ENCODE measurements at places on chromosomes 2 and 18.

DNA sequence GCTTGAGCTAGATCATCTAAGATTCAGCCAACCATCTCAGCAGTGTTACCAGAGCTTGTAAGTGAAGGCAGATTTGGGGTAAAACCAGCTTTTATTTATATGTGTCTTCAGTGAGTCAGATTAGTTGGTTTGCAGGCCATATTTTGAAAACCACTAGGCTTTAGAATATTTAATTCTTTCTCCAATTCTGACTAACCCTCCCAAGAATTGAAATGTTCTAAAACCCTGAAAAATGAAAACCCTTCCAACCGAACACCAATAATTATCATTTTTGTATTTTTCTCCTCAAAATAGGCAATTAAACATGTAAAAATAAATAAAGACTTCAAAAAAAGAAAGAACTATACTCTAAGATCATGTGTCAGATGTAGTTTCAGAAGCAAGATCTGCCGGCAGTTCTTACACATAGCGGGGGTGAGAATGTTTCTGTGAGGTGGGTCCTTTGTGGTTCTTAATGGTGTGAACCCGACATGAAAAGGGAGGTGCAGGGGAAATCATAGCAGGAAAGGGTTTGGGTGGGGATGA lies 14.2 kb downstream of the PLEK start:
- no peak for DNase-seq

DNA sequence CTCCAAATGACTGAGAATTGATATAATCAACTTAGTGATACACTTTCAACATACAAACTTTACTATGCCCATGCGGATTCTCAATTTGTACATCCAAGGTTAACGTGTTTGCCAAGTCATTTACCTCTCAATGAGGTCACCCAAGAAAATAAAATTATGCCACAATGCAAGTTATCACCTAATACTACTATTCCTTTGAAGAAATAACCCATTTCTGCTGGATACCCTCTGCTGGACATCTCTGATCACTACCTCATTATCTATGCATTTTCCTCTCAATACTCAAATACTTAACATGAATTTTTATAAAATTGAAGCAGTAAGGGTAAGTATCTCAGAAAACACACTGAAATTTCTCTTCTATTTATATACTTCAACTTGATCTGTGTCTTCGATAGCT lies 12.7 kb downstream of the HNRNPLL start:
- no peak for DNase-seq

DNA sequence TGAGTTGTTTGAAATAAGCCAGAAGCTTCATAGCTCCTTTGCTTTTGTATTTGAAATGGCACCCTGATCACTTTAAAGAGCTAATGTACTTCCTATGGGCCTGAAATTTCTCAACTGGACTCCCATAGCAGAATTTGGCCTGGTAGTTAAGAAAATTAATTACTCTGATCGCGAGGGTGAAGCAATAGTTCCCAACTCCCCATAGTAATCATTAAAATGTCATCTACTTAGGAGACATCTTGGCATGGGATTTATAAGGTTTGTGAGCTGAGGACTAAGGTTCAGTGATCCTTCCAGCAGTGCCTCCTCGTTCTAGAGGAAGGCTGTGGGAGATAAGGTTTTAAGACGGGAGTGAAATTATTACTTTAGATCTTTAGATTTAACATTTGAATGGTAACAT lies 581.0 kb downstream of the ARHGAP15 start:
- DNase-seq, result no peak

DNA sequence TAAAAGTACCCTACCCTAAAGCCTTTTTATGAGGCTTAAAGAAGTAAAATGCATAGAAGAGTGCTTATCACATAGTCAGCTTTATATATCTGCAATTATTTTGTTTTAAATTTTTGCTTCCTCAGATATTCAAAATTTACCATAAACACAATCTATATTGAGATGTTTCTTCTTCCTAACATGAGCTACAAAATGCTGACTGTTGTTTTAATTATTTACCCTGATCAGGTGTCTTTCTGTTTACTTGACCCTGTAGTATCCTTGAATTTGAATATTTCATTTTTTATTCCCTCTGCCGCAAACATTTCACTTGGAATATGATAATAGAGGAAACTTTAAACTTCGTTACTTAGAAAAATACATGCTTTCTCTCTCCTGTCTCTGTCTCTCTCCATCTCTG lies 147.9 kb downstream of the TMX3 start:
- DNase-seq, result no peak

- no peak for DNase-seq
Observed at GRCh38 chr18:44777457-44778192, 96.9 kb downstream of the SETBP1 start.

GRCh38 chr18:63317982-63318888 lies 1.3 kb downstream of the BCL2 start:
- no peak for DNase-seq

- no peak for DNase-seq
Observed at GRCh38 chr2:2324119-2324518, 7.0 kb downstream of the MYT1L start.

GRCh38 chr2:96093528-96093927 lies 22.8 kb downstream of the ADRA2B start:
- DNase-seq, result no peak
